ENCODE measurements at places on chromosomes 2 and 18. TPM values are rescaled to one million over a fixed set of nuclear protein-coding genes. Genes with fewer than 3 reads are reported as not detected.

The RNF125 gene
- total RNA-seq = 2.0 TPM

The TOGARAM2 gene
- total RNA-seq = under 0.01 TPM

The CRACDL gene
- total RNA-seq = 2.0 TPM

The TMEM178A gene
- total RNA-seq = 26.9 TPM

The UGT1A5 gene
- total RNA-seq = not detected

The TAF1B gene
- 43.2 TPM for total RNA-seq

The ABCG8 gene
- 0.41 TPM for total RNA-seq

The TFCP2L1 gene
- total RNA-seq = under 0.01 TPM

The PPP1R1C gene
- total RNA-seq = under 0.01 TPM

The WNT6 gene
- not detected for total RNA-seq

The INPP5D gene
- total RNA-seq = 1.6 TPM

- DNase-seq = no peak
Observed at GRCh38 chr2:73444202-73444601, 58.6 kb downstream of the ALMS1 start.

DNA sequence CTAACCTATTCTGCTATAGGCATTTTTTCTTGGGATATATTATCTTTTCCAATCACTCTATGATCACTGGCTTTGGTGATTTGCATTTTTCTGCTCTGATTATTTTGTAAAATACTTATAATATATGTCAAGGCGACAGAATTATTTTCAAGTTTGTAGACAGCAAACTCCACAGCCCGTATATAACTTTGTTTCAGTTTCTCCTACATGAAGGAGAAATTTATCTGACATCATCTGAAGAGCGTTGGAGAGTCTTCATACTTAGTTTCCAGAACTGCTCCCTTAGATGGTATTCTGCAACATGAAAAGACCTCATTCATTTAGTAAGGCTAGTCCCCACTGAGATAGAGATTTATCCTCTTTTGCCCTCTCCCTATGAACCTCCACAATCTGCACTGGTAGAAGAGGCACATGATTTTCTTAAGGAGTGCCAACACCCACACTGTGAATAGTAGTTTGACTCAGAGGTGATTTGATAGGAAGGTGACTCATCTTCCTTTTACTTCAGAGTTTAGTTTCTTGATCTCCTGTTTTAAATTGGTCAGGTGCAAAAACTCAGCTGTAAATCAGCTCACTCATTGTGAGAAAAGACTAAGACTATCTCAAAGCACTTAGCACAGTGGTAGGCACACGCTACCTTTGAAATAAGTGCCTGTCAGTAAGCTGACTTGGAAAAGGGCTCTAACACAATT is 1848.6 kb upstream of the CELF4 start:
- no peak for DNase-seq

GRCh38 chr2:109447251-109447661 is 166.5 kb downstream of the SEPTIN10 start:
- DNase-seq = no peak

GRCh38 chr2:20577495-20578235 is 73.2 kb downstream of the HS1BP3 start:
- no peak for DNase-seq

- DNase-seq = no peak
Observed at GRCh38 chr18:41326311-41326710, 628.7 kb upstream of the PIK3C3 start.

DNA sequence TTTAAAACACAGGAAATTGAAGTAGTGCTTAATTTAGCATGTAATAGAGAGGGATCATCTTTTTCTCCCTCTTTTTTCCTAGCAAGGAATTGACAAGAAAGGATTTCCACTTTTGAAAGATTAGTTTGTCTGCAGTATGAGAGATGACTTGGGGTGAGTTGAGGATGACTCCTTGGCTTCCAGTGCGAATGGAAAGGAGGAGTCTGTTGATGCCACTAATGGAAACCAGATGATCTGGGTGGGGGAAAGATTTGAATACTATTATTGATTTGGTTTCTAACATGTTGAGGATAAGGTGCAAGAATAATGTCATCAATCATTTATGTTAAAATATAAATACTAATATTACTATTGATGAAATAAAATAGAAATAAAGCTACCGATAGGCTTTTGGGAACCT is 205.4 kb downstream of the PPP1R1C start:
- DNase-seq = no peak

DNA sequence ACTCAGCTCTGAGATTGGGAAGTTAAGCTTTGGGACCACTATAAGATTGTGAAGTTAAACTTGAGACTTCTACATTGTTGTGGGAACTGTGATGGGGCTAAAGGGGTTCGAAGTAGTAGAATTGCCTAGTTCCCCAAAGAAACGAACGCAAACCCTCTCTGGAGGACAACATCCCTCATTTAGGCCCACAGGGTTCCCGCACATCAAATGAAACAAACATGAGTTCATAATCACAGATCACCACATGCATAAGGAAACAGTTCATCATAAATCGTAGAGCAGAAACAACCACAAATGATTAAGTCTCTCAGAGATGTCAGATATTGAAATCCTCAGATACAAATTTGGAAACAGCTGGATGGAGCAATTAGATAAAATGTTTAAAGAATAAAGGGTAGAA is 55.9 kb upstream of the HPCAL1 start:
- DNase-seq = no peak

DNA sequence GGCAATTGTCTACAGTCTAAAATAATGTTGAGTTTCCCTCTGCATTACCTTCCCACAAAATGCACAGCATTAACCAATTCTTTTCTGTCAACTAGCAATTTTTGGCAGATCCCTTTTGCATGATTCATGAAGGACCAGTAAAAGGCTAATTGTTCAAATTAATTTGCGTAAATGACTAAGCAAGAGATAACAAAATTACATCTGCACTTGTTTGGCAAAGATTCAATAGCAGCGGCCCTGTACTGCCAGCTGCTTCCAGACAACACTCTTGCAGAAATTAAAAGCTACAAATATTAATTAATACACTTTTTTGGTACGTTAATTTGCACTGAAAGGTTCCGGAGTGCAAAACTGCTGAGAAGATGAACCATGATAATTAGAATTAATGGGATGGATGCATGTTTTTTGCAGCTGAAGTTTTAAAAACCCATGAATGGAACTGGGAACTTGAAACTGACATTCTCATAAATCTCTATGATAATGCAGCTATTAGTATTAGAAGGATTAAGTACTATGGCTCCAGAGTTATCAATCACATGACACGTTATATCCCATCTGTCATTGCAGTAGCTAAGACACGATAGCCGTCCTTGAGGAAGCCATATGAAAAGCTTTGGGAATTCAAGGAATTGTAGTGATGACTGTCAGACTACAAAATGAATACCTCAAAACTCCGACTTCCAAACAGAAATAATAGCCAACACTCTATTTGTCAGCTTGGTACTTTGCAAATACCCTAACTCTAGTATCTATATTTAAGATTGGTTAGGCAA is 1268.3 kb upstream of the ACVR2A start:
- no peak for DNase-seq

GRCh38 chr18:43158381-43158780 is 42.9 kb upstream of the RIT2 start:
- no peak for DNase-seq

DNA sequence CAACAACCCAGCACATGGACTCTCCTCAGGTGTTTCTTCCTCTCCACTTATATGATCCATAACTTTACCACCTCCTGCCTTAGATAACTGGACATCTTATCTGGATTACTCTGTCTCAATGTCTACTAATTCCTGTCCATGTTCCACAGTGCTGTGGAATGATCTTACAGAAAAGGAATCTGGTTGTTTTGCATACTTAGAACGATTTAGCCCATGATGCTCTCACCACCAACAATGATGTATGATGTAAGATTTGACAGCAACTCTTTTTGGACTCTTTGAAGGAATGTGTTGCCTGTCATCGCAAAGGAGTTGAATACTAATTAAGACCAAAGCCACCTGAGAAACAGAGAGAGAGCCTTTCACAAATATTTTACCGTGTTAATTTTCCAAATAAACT is 37.7 kb upstream of the SYT4 start:
- DNase-seq = no peak

DNA sequence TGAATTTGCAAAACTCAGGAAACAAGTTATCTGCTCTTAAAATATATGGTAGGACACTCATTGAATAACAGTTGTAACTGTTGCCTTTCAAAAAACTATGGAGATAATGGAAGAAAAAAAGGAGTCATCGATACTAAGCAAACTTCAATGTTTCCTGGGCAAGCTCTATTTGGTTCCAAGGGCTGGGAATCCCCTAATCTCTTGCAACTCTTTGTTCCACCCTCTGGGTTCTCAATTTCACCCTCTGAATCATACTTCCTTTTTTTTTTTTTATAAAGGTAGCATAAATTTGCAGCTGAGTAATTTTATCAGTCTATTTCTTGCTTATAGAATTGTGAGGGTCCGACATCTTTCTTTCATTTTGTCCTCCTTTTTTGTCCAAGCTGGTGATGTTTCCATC is 36.7 kb downstream of the SLC9A4 start:
- no peak for DNase-seq

DNA sequence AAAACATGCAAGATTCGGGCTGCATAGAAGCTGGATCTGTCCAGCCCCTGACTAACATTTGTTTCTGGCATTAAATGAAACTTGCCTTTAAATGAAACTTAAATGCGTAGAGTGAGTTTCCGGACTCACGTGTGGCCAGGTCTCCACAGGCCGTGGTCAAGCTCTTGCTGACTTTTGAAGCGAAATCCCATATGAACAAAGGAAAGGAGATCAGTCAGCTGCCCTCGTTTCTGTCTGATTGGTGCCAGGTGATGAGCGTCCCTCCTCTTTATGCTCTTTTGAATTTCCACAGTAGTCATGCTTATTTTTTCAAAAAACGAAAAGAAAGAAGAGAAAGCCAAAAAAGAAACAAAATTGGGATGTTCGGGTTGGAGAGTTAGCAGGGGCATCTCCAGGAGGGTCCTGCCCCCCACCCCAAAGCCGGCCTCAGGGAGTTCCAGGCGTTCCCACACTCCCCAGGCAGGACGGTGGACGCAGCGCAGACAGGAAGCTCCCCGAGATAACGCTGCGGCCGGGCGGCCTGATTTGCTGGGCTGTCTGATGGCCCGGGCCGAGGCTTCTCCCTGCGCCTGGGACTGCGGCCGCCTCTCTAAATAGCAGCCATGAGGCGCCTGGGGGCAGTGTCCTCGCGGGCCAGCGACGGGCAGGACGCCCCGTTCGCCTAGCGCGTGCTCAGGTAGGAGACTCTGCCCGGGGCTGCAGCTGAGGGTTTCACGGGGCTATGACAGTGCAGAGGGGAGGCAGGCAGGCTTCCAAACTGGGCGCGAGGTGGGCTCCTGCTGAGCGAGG is at the start of gene COLEC11:
Gene COLEC11, plus strand, starts transcription at position 620 of the 789 bp plus-strand sequence. CDS start 9,229 bp downstream, outside the sequence.
- DNase-seq = no peak

DNA sequence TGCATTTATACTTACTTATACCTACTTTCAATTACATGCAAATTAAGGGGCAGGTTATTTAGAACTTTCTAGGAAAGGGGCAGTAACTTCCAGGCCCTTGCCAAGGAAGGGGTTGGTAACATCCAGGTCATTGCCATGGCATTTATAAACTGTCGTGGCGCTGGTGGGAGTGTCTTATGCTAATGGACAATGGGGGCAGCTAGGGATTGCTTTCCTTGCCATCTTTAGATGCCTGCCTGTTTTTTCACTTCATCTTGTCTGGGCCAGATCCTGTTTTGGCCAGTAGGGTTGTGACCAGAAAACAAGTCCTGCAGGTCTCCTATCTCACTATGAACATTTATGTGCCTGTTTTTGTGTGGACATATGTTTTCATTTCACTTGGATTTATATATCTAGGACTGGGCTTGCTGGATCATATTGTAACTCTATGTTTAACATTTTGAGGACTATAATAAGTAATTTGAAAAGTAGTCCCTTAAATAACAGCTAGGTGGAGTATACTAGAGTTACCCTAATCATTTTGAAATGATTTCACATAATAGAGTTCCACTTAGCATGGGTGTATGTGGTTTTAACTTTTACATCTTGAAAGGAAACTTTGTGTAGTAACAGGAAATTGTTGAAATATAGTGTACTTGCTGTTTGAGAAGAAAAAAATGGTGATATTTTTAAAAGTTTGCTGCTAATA is 56.1 kb downstream of the LCLAT1 start:
- DNase-seq = no peak

DNA sequence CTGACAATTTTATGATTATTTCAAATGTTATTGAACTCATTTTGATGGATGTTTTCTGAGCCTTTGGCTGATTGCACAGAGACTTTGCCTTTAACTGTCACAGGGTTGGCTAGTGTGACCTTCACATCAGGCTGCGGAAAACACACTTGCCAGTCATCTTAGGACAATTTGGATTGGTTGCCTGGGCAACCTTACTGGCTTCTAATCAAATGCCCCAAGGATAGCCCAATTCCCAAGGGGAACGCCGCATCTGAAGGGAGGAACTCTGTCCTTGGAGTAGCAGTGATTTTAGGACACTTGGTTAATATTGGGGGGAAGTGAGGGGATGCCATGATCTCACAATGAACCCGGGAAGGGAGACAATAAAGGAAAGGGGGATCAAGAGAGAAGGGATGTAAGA is 29.5 kb downstream of the OSBPL6 start:
- DNase-seq = no peak

- DNase-seq = no peak
Observed at GRCh38 chr2:205721057-205721449, 38.8 kb downstream of the NRP2 start.

DNA sequence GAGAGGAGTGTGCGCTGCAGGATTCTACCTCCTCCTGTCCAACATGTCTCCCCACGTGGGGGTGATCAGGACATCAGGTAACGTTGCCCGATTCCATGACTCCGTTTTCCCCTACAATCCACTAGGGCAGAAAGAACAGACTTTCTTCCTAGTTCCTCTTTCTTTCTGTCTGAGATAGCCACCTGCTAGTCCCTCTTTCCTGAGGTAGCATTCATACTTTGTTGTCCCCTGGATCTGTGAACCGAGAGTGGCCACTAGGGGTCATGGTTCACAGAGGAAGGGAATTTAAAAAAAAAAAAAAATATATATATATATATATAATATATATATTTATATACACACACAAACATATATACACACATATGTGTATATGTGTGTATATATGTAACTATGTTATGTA is 210.0 kb upstream of the ZNF521 start:
- DNase-seq = no peak

DNA sequence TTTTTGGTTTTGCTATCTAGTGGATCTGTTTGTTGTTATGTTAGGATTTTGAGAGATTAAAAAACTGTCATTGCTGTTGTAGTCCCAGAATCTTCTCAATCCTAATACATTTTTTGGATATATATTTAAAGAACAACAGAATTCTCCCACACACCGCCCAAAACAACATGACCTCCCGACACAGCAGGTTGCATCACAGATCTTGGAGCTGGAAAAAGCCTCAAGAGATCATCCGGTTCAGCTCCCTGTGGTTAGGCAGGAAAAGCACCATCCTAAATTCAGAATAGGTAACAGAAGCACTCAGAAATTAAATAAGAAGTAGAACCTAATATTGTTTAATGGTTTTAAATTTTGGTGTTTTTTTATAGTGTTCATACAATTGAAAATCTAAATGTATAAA is 251.4 kb upstream of the STON1 start:
- DNase-seq = no peak

Measured in frontal cortex (tissue), 4 donors.